Transverse colon (tissue), 4 donors: ENCODE measurements at places on chromosomes 16 and 17. TPM values are rescaled to one million over a fixed set of nuclear protein-coding genes. Genes with fewer than 3 reads are reported as not detected.

Gene RGS9
- total RNA-seq, result not detected

Gene CTF1
- total RNA-seq, result 0.82 TPM

Gene CD300LG
- not detected for total RNA-seq

Gene TMC5
- 87.9 TPM for total RNA-seq

Gene IRX3
- total RNA-seq, result not detected

Gene TM4SF5
- 28.5 TPM for total RNA-seq

Gene MPP2
- total RNA-seq, result 3.4 TPM

Gene ALDH3A1
- total RNA-seq, result 1.2 TPM

Gene GSG1L
- not detected for total RNA-seq

Gene PCTP
- total RNA-seq, result 30.5 TPM

Gene WSCD1
- 32.4 TPM for total RNA-seq

Gene TBC1D3
- not detected for total RNA-seq

Gene LITAFD
- not detected for total RNA-seq

Gene SLC47A2
- 0.27 TPM for total RNA-seq

Gene ORC6
- total RNA-seq, result 0.60 TPM

Gene MYO15A
- 4.2 TPM for total RNA-seq

Gene PIGQ
- total RNA-seq, result 44.3 TPM

Gene SCRN2
- 37.8 TPM for total RNA-seq

Gene ENPP7
- not detected for total RNA-seq

Gene NBR1
- 156 TPM for total RNA-seq

Gene VMP1
- 136 TPM for total RNA-seq

Gene TMEM100
- 4.1 TPM for total RNA-seq

Gene STX1B
- not detected for total RNA-seq

Gene SPATA22
- total RNA-seq, result not detected

Gene NXPH3
- 4.5 TPM for total RNA-seq

Gene SCGB1C2
- not detected for total RNA-seq

Gene CACNB1
- 10.1 TPM for total RNA-seq

Gene PPP1R27
- not detected for total RNA-seq

Gene ITGB3
- 26.3 TPM for total RNA-seq

Gene TSNAXIP1
- total RNA-seq, result not detected

Gene BAHCC1
- 10.6 TPM for total RNA-seq

Gene OR4D1
- total RNA-seq, result not detected

Gene KRTAP16-1
- total RNA-seq, result not detected

Gene FN3K
- 26.0 TPM for total RNA-seq

Gene CCL11
- total RNA-seq, result 6.0 TPM

Gene SPATA33
- 10.1 TPM for total RNA-seq

Gene MC1R
- 2.9 TPM for total RNA-seq

Gene FNDC8
- total RNA-seq, result not detected

Gene KRT16
- total RNA-seq, result 0.79 TPM

Gene PSMD7
- 62.3 TPM for total RNA-seq

Gene AIPL1
- not detected for total RNA-seq

Gene KRTAP3-1
- total RNA-seq, result not detected

Gene CCDC154
- 0.16 TPM for total RNA-seq

Gene METTL23
- total RNA-seq, result 24.7 TPM

Gene SRR
- 23.1 TPM for total RNA-seq

Gene KRTAP1-5
- total RNA-seq, result not detected

Gene MYH2
- not detected for total RNA-seq

Gene TP53TG3F
- not detected for total RNA-seq

Gene TMEM238L
- 46.6 TPM for total RNA-seq

Gene ADAD2
- total RNA-seq, result not detected

Gene CTRB2
- total RNA-seq, result not detected

Gene NGFR
- total RNA-seq, result 19.8 TPM

Gene EVPLL
- 7.0 TPM for total RNA-seq

Gene RSKR
- 22.2 TPM for total RNA-seq

Gene TMEM235
- total RNA-seq, result not detected

Gene KIF1C
- total RNA-seq, result 106 TPM

Gene ABCC11
- total RNA-seq, result 0.27 TPM

Gene EIF5A
- 130 TPM for total RNA-seq
